Inflammatory macrophage (primary cell): ENCODE measurements at places on chromosomes 2 and 18.

DNA sequence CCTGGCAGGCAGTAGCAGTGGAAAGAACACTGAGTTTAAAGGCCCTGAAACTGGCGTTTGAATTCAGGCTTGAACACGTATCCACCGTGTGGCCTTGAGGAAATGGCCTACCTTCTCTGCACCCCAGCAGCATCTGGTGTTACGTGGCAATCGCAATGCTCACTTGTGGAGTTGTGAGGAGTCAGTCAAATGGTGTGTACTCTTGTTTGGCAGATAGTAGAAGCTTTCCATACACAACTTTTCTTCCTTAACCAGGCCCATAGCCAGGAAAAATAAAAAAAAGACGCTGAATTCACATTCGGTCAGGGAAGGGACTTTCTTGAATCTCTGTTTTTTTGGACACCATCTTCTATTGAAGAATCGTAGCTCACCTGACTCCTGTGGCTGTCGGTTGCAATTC lies 1101.5 kb upstream of the KLHL29 start:
- no peak for DNase-seq

DNA sequence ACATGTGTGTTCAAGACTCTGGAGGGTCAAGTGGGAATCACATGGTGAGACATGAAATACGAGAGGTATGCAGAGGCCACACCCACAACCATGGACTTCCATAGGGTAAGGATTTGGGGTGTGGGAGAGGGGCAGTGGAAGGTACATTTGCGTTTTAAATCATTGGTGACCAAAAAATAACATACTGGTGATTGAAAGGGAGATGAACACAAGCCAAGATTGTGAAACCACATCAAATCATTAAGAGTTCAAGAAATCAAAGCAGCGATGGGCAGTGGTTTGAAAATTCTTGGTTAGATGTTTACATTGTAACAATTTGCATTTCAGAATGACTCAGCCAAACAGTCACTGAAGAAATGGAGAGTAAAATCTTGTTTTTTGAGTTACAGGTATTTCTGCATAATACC lies 1.9 kb upstream of the CABYR start:
- no peak for DNase-seq

- peak; percentile 55 for DNase-seq
Observed at GRCh38 chr2:237819231-237819630, 20.7 kb downstream of the RBM44 start.

DNA sequence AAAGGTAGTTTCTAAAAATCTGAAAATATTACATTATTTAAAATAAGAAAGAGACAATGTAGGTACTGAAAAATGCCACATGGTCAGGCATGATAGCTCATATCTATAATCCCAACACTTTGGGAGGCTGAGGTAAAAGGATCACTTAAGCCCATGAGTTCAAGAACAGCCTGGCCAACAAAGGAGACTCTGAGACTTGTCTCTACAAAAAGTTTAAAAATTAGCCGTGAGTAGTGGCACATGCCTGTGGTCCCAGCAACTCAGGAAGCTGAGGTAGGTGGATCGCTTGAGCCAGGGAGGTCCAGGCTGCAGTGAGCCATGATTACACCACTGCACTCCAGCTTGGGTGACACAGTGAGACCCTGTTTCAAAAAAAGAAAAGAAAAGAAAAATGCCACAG lies 21.8 kb downstream of the ATAD2B start:
- DNase-seq = no peak

- DNase-seq = no peak
Observed at GRCh38 chr18:63801343-63801742, 26.1 kb downstream of the SERPINB7 start.

- peak; percentile 38 for DNase-seq
Observed at GRCh38 chr18:46051731-46052461, 20.2 kb downstream of the PSTPIP2 start.

- DNase-seq = no peak
Observed at GRCh38 chr2:57893786-57894185, 152.8 kb upstream of the VRK2 start.

DNA sequence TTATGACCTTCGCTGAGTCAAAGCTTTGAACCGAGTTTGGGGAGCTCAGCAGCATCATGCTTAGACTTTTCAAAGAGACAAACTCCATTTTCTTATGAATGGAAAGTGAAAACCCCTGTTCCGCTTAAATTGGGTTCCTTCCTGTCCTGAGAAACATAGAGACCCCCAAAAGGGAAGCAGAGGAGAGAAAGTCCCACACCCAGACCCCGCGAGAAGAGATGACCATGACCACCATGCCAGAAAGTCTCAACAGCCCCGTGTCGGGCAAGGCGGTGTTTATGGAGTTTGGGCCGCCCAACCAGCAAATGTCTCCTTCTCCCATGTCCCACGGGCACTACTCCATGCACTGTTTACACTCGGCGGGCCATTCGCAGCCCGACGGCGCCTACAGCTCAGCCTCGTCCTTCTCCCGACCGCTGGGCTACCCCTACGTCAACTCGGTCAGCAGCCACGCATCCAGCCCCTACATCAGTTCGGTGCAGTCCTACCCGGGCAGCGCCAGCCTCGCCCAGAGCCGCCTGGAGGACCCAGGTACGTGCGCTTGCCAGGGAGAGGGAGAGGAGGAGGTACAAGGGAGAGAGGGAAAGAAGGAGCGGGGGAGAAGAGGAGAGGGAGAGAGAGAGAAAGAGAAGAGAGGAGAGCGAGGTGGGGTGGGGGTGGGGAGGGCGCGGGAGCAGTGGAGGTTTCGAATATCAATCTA lies at the start of gene DLX1:
Gene DLX1, plus strand, starts transcription at position 48 of the 700 bp plus-strand sequence. Its CDS starts 171 bp downstream, at position 219.
- DNase-seq = no peak

GRCh38 chr2:98471402-98472131 lies 26.9 kb downstream of the INPP4A start:
- DNase-seq = no peak

DNA sequence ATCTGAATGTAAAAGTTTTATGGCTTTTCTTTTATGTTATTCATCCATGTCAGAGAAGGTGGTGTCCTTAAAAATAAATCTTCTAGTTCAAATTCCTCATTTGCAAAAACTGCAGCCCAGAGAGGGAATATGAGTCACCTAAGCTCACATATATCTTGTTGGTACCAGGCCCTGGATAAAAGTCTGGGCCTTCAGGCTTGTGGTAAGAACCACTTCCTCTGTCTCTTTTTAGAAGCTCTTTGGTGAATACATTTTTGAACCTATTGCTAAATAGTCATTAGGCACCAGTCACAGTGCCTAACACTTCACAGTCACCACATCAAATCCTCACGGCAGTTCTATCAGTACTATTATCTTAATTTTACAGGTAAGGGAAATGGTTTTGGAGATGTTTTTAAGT lies 199.2 kb downstream of the KCNS3 start:
- DNase-seq = peak; percentile 51

DNA sequence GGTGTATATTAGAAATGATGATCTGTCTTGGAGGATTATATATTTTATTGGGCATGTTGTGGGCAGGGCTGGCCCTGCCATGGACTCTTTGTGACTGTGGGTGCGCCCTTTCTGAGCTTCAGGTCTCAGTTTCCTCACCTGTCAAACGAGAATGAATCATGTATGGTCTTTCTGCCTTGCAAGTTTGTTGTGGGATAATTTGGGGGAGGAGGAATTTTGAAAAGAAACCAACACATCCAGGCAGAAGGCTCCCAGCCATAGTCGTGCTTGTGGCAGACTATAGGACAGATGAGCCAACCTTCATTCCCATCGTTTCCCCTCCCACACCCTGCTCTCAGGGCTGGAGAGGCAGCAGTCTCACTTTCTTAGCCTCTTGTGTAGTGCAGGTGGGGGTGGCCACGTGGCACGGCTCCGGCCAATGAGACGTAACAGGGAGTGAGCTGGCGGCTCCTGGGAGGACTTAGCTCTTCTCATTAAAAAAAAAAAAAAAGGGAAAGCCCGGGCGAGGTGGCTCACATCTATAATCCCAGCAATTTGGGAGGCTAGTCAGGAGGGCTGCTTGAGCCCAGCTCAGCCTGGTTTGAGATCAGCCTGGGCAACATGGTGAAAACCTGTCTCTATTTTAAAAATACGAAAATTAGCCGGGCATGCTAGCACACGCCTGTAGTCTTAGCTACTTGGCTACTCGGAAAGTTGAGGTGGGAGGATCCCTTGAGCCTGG lies 63.1 kb downstream of the RHOB start:
- no peak for DNase-seq

DNA sequence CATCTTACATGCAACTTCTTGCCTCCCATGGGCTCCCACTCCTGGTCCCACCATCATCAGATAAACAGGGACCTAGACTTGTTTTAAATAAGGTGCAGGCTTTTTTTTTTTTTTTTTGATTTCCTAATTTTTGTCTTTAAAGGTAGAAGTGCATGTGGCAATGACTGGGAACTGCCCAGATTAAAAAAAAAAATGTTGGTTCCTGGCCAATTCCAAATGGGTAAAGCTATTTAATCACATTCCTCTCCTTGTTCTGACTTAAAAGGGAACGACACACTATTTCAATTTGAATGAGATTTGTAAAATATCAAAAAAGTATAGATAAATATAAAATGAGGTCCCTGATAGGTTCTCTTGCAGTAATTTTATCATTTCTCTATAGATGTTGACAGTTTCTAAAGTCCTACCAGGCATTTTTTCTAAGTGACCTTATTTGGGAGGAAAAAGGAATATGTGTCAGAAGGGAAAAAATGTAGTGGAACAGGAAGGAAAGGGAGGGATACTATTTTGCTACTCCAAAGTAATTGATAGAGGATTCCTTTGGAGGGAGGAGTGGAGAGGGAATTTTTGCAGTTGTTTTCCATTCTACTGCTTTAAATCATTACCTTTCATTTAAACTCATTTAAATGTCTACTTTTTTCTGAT lies 43.3 kb downstream of the DDX1 start:
- DNase-seq = no peak

DNA sequence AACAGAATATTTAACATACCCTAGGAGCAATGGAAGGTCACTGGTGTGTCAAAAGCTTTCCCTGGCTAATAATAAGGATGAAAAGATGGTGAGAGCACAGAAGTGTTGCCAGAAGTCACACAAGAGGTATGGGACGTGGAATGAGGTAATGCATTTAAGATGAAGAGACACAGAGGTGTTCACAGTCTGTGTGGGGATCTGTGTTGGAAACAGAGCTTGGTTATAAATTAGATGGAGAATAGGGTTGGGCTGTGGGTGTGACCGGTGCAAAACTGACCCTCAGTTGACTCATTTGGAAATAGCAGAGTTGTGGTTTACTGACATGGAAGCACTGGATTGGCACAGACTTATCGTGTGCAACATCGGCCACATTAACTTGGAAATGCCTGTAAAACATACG lies 372.5 kb downstream of the SATB2 start:
- no peak for DNase-seq

GRCh38 chr18:2894131-2894840 lies 47.5 kb downstream of the EMILIN2 start:
- no peak for DNase-seq

GRCh38 chr2:219165058-219165911 lies 4.5 kb downstream of the SLC23A3 start:
- DNase-seq = no peak

DNA sequence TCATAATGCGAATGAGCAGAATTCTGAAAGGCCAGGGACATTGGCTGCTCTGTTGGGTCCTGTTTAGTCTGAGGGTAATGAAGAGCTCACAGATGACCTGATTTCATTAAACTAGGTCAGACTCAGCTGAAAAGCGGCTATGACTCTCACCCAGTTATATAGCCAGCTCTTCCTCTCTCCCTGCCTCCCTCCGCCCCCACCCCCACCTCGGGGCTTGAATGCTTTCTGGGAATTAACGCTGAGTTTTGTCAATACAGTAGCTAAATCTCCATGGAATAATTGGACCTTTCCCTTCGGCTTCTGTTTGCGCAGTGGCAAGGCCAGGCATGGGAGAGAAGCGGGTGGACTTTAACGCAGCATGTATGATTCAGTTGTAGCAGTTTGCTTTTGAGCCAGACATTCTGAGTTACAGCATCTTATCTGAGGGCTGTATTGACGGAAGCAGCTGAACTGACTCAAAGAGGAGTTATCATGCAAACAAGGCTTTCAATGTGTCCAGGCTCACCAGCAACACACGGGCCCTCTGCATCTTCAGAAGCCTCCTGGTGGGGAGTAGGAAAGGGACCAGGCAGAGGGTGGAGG lies 110.6 kb downstream of the MYCN start:
- DNase-seq = no peak

GRCh38 chr18:42426496-42427015 lies 471.5 kb downstream of the PIK3C3 start:
- DNase-seq = no peak

- DNase-seq = no peak
Observed at GRCh38 chr2:65802298-65802942, 370.0 kb upstream of the SPRED2 start.

DNA sequence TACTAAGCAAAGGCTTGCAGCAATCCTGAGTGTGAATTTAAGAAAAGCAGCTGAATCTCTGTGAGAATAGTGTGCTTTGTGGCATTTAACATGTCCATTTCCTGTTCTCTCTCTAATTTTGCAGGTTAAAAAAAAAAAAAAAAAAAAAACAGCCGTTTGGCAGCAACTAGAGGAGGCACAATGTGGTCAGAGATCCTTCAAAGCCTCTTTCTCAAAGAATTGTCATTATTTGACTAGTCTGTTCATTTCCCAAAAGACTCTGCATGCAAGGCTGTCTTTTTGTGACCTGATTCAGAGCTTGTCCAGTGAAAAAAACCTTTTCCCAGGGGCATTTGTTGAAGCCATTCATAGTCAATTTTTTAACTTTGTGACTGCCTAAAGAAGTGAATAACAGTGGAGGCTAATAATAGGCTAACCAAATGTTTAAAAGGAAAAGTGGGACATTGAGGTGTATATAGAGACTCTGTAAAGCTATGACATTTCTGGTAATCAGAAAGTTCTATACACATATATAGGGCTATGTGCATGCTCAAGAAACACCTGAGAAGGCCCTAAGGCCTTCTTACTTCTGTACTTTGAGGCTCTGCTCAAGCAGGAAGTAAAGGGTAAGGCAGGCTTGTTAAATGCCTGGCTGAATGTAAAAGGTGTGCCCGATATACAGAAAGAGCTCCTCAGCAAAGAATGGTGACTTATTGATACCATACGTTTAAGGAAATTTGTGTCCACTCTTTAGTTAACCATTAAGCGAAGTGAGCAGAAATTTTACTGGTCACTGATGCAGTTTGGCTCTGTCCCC lies 289.6 kb upstream of the RAB6C start:
- no peak for DNase-seq

DNA sequence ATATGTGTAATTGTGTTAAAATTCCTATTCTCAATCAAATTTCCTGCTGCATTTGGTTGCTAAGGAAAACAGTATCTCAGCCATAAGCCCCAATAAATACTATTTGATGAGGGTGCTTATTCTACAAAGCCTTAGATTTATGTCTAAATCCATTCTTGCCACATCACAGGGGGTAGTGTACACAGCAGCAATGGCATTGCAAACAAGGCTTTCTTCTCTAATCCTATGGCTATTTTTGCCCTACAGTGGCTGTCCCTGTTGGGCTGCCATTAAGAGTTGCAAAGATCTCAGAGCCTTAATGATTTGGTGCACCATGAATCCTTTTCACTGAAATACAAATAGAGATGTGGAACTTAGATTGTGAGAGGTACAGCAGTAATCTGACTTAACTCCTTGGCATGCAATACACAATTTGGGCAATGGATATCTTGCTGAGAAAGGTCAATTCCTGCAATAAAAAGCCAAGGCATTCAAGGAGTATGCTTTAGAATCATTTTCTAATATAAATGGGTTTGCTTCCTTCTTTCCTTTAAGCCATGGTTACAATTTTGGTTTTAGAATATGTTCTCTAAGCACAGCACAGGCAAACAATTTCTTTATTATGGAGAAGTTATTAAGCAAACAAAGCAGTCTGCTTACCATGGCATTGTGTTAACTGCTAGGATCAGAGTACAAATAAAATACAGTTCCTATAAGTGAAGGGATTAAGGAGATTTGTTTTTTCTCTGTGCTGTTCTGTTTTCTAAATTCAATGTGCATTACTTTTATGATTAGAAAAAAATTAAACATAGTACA lies 69.8 kb upstream of the CD302 start:
- no peak for DNase-seq
